ENCODE measurements at places on chromosomes 7 and 10.

DNA sequence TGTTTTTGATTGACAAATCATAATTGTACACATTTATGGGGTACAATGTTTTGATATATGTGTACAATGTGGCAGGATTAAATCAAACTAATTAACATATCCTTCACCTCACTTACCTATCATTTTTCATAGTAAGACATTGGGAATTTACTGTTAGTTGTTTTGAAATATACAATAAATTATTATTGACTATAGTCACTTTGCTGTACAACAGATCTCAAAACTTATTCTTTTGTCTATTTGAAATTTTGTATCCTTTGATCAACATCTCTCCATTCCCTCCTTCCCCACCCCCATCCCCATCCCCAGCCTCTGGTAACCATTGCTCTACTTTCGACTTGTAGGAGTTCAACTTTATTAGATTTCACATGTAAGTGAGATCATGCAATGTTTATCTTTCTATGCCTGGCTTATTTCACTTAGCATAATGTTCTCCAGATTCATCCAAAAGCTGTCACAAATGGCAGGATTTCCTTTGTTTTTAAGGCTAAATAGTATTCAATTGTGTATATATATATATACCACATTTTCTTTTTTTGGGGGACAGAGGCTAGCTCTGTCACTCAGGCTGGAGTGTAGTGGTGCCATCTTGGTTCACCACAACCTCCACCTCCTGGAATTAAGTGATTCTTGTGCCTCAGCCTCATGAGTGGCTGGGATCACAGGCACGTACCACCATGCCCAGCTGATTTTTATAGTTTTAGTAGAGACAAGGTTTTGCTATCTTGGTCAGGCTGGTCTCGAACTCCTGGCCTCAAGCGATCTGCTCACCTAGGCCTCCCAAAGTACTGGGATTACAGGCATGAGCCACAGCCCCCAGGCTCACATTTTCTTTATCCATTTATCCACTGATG, 23.3 kb upstream of the SLC26A5 start:
- no peak for DNase-seq

GRCh38 chr7:44348300-44348699, 22.9 kb upstream of the CAMK2B start:
- no peak for DNase-seq

DNA sequence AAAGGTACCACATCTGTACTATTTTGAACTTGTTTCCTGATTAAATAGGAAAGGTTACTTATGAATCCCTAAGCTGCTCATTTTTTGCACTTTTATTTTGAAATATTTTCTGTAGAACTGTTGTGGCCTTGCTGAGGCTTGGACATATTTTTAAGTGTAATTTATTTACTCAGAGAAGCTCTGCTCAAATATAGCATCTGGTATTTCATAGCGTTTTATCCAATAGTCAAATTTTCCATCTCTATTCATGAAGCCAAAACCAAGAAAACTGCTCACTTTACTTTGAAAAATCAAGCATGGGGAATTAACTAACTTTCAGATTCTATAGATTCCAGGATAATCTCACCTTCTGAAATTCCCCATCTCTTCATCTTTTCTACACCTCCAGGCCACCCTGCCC, 6.6 kb upstream of the FAM3C start:
- DNase-seq: no peak

- no peak for DNase-seq
Observed at GRCh38 chr7:155277385-155277994, 20.2 kb upstream of the INSIG1 start.

GRCh38 chr7:148558914-148559313, 31.7 kb upstream of the C7orf33 start:
- no peak for DNase-seq

DNA sequence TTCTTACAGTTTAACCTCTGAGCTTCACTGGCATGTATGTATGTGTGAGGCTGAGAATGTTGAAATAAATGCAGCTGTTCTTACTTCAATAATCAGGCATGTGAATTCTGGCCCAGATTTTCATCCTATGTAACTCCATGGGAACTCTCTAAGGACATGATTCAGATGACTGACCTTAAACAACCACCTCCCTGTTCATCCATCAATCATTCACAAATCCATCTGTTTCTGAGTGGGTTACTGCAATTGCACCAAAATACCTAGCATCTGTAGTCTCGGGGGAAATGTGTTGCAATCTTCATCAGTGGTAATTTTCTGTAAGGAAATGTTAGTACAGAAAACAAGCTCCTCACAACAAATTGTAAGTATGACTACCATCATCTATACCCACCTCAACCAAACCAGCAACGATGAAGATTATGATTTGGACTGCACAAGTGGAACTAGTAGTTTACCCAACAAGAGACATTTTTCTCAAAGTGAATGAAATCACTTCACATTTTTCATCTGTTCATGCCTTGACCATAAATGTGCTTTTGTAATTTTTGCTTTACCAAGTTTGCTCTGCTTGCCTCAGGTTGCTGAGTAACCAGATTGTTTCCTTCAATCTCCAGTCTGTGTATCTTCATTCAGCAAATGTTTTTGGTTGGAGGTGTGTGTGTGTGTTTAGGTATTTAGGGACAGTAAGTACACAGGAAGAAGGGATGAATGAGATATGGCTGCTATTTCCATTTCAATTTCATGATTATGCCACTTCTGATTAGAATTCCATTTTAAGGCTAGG, 65.7 kb upstream of the FZD8 start:
- no peak for DNase-seq

- peak; percentile 63 for DNase-seq
Observed at GRCh38 chr10:75083972-75084833, 27.3 kb upstream of the SAMD8 start.

DNA sequence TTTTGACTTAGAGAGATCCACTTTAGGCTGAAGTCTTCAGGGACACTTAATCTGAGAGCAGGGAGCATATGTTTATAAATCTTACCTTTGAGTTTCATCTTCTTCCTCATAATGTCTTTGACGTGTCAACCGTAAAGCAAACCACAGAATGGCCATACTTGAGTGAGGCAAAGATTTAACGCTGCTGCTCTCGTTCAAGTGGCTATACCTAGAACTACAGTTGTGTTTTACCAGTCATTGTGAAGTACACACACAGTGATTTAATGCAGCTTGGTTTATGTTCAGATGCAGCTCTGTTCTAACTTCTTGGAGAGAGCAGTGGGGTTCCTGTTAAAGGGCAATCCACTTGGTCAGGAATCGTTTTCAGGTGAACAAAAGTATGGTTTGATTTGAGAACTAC, 39.9 kb upstream of the GOT1 start:
- DNase-seq: no peak

- peak; percentile 71 for DNase-seq
Observed at GRCh38 chr10:5666008-5666840, at the start of gene ASB13. TSS of gene ASB13 (minus strand) at chr10:5666595. CDS start at chr10:5666551, 44 bp downstream.

Measured in retina (tissue), 1 donor.